ENCODE measurements at places on chromosomes 7 and 10. TPM values are rescaled to one million over a fixed set of nuclear protein-coding genes. Genes with fewer than 3 reads are reported as not detected.

Gene MYOZ1
- 0.35 TPM for total RNA-seq

Gene SLIT1
- total RNA-seq: 0.42 TPM

DNA sequence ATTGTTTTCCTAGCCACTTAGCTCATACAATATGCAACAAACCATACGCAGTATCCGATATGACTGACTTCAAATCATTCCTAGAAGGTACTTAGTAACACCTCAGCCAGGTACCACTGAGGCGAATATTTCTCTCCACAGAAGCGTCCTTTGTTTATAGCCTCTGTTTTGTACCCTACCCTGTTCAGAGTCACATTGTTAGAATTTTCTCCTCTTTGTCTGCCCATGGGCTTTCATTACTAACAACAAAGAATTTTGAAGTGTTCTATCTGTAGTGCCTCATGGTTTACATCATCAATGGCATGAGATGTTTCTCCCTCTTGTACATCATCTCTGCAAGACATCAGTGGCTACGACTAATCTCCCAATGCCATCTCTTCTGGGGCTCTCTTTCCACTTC is 212.4 kb upstream of the GLI3 start:
- H3K27me3 ChIP-seq: no peaks in the 10 kb centered on the region
- H3K36me3 ChIP-seq: no peaks in the 10 kb centered on the region
- H3K4me1 ChIP-seq: no peaks in the 10 kb centered on the region
- no peak for DNase-seq
- no peak overlapping the region for H3K27ac ChIP-seq
- no peak overlapping the region for H3K4me3 ChIP-seq

Gene CDC123
- total RNA-seq: 190 TPM

DNA sequence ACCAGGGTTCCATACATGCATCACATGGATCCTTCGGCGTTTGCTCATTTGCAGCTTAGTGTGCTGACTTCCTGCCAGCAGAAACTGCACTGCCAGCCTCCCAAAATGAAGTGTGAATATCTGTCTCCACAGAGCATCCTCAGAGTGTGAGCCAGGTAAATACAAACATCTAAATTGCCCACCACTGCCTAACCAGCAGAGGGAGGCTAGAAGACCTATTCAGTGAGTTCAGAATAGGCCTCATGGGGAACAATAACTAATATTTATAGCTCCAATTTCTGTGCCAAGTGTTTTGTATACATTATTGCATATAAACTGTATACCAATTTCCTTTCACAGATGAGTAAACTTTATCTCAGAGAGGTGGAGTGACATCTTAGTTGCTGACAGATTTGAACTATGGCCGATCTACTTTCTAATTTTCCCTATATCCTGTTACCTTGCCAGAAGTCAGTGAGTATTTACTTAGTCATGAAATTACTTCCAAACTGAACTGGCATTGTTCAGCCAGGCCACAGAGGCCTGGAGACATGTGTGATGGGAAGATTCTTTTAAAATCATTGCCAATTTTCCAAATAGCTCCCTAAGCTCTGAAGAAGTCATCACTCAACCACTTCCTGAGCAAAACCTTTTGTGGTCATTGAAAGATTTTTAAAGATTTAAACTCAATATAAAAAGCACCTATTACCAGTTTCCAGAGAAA is 926.5 kb upstream of the GHITM start:
- H3K36me3 ChIP-seq: no peaks in the 10 kb centered on the region
- no peak overlapping the region for H3K27ac ChIP-seq
- H3K4me3 ChIP-seq: no peak overlapping the region
- H3K4me1 ChIP-seq: no peaks in the 10 kb centered on the region

GRCh38 chr7:106126170-106126938 is 14.2 kb upstream of the SYPL1 start:
- H3K27me3 ChIP-seq: no peaks in the 10 kb centered on the region
- DNase-seq: no peak
- no peaks in the 10 kb centered on the region for H3K36me3 ChIP-seq
- no peak overlapping the region for H3K4me3 ChIP-seq
- no peaks in the 10 kb centered on the region for H3K4me1 ChIP-seq

GRCh38 chr10:130440494-130440893 is 304.3 kb downstream of the GLRX3 start:
- no peak for DNase-seq
- no peaks in the 10 kb centered on the region for H3K4me1 ChIP-seq
- H3K4me3 ChIP-seq: no peak overlapping the region
- no peaks in the 10 kb centered on the region for H3K36me3 ChIP-seq
- no peaks in the 10 kb centered on the region for H3K27me3 ChIP-seq

Gene SPDYE5
- total RNA-seq: not detected

Gene MAGI2
- 0.25 TPM for total RNA-seq
